Activated CD4-positive, alpha-beta T cell treated with anti-CD3 and anti-CD28 coated beads for 36 hours (primary cell): ENCODE measurements at places on chromosomes 2 and 18.

GRCh38 chr2:157821519-157822131 is 54.5 kb downstream of the ACVR1 start:
- DNase-seq: no peak

GRCh38 chr2:28142386-28142785 is 250.3 kb upstream of the FOSL2 start:
- DNase-seq: no peak

GRCh38 chr2:231199219-231199618 is 788 bp downstream of the ARMC9 start:
- no peak for DNase-seq

GRCh38 chr2:123958011-123958410 is 67.1 kb upstream of the CNTNAP5 start:
- DNase-seq: no peak

- no peak for DNase-seq
Observed at GRCh38 chr2:9653485-9654271, 22.9 kb upstream of the YWHAQ start.

GRCh38 chr2:33238111-33238510 is 238.3 kb upstream of the RASGRP3 start:
- DNase-seq: no peak

DNA sequence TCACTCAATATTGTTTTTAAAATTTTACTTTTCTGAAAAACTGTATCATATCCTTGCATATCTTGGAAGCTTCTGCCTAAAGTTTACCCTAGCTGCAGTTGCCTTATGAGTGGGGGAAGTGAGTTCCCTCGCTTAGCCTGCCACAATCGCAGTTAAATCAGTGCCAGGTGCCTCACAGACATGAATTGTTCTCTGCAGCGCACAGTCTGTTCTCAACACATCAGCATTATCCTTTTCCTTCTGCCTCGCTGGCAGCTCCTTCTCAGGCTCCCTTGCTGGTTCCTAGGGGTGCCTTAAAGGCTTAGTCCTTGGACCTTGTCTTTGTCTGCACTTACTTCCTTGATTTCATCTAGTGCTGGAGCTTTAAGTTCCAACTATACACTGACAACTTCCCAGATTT is 132.8 kb downstream of the TTC27 start:
- DNase-seq: no peak

- no peak for DNase-seq
Observed at GRCh38 chr2:144660518-144661316, 140.8 kb upstream of the ZEB2 start.

- no peak for DNase-seq
Observed at GRCh38 chr18:5969355-5969988, 74.2 kb upstream of the TMEM200C start.

DNA sequence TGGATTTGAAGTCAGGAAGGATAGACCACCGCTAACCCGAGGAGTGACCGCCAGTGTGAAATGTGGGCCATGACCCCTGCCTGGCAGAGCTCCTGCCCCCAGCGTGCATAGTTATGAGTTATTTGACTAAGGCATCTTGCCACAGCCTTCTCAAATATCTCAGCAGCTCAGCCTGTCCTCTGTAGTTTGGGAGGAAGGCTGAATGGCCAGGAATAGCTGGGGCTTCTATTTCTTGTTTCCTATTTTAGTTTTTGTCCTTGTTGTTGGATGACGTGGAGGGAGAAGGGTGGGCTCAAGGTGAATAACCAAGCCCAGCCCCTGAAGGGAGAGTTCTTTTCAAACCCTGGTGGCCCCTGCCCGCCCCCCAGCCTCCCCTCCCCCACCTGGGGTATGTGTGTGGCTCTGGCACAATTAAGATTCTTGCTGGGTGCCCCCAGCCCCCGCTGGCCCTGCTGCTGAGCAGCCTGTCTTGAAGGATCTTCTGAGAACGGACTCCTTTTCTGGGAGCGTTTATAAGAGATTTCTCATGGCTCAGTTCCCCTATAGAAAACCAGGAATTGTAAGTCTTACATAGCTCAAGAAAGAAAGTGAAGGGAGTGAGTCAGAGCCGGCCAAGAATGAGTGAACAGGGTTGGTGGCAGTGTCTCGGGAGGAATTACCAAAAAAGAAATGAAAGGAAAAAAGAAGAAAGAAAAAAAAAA is 157.4 kb downstream of the GLI2 start:
- DNase-seq: no peak

DNA sequence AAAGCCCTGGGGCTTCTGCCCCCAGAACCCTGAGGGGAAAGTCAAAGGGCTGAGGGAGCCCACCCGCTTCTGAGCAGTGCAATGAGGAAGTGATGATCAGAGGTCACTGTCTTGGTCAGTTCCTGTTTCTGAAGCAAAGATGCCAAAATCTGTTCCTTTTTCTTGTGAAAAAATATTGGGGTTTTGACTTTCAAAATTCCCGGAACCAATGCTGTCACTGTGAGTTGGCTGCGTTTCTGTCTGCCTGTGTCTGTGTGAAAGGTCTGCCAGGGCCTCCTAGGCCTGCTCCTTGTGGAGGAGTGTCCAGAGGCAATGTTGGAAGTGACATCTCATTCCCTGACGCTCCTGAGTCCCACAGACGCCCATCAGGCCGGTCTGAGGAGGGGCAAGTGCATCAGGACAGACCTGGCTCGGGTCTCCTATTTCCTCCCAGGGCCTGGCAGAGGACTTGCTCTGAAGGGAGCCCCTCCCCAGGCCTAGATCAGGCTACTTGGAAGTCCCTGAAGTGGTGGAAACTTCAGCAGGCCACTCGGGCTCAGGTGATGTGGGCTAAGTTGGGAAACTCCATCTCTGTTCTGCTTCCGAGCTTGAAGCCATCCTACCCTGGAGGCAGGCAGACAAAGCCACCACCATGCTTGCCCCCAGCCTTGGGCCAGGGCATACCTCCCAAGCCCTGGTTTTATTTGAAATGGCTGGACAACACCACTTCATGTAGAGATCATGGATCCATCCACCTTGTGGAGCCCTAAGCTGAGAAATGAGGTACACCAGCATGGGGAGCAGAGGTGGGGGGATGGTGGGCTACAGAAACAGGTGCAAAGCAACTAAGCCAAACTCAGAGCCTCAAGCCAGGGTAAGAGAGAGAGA is 51.0 kb downstream of the PKDCC start:
- peak; percentile 8 for DNase-seq

- DNase-seq: no peak
Observed at GRCh38 chr2:178266445-178266844, 72.1 kb downstream of the OSBPL6 start.

GRCh38 chr2:23269747-23270146 is 115.2 kb upstream of the KLHL29 start:
- no peak for DNase-seq

DNA sequence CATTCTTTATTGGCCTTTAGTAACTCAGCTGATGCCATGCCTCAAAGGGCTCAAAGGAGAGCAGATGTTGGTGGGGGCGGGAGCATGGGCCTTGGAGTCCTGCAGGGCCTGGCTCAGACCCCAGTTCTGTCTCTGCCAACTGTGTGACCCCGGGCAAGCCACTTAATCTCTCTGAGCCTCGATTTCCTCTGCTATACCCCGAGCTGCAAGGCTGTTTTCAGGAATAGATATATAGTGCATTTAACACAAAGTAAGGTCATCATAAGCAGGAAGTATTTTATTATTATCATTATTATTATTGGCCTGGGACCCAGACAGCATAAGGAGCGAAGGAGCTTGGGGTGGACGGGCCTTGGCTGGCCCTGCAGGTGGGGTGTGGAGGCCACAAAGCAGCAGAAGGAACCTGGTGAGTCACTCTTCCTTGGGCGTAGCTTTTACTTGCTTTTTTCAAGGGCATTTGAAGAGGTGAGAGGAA is 162.7 kb downstream of the INHBB start:
- DNase-seq: no peak

GRCh38 chr2:224666951-224667553 is 49.1 kb downstream of the CCDC195 start:
- DNase-seq: no peak

- DNase-seq: no peak
Observed at GRCh38 chr2:107001062-107001461, 115.1 kb upstream of the ST6GAL2 start.

- no peak for DNase-seq
Observed at GRCh38 chr2:205717999-205718398, 35.7 kb downstream of the NRP2 start.

GRCh38 chr2:220787251-220787650 is 784.9 kb downstream of the EPHA4 start:
- DNase-seq: no peak

DNA sequence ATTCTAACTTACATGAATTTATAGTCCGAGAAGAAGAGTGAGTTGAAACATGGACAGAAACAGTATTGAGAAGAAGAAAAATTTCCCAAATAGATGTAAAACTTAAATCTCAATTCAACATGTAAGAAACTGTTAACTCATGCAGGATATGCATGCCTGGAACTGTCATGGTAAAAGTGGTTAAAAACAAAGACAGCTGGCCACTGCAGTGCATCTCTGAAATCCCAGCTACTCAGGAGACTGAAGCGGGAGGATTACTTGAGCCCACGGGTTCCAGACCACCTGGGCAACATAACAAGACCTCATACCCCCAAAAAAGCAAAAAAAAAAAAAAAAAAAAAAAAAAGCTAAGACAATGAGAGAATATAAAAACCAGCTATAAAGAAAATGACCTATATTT is 93.0 kb upstream of the TTC27 start:
- DNase-seq: no peak

- peak; percentile 34 for DNase-seq
Observed at GRCh38 chr2:206989311-206989710, 50.0 kb downstream of the CPO start.

GRCh38 chr18:62399276-62399675 is 74.2 kb downstream of the TNFRSF11A start:
- no peak for DNase-seq

DNA sequence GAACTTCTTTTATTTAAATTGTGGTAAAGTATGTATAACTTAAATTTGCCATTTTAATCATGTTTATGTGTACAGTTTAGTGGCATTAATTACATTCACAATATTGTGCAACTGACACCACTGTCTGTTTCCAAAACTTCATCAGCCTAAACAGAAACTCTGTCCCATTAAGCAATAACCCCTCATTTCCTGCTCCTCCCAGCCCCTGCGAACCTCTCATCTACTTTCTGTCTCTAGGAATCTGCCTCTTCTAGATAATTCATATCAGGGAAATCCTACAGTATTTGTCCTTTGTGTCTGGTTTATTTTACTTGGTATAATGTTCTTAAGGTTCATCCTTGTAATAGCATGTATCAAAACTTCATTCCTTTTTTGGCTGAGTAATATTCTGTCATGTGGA is 75.1 kb downstream of the BOLA3 start:
- DNase-seq: no peak

DNA sequence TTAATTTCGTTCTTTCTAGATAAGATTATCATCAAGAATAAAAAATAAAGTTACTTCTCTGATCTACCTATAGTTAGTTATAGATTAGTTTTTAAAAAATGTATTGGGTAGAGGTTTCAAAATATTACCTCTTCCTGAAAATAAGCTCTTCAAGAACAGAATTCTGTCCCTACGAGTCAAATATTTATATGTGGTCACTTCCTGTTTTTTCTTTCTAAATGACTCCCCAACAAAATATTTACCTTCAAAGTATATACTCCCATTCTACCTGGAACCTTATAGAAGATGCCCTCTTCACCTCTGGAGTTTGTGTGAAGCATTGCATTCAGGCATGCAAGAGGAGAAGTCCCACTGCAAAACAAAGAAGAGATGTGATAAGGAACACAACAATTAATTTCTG is 72.3 kb downstream of the ASXL2 start:
- DNase-seq: no peak

GRCh38 chr18:3810296-3810695 is 360.3 kb downstream of the TGIF1 start:
- no peak for DNase-seq

DNA sequence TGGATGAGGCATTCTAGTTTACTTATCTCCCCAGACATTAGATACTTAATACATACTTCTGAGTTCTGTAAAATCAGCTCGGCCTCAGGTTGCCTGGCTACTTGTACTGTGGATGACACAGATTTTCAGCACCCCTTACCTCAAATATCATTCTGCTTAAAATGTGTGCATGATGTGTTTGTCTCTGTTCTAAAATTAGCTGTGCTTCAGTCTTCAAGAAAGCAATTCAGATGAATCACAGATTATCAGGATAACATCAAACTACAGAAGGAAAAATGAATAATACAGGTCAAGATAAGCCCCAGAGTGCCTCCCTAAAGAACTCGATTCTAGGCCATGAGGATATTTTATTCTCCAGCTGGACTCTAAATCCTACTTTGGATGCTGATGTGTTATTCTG is 21.3 kb upstream of the MAPRE2 start:
- no peak for DNase-seq

DNA sequence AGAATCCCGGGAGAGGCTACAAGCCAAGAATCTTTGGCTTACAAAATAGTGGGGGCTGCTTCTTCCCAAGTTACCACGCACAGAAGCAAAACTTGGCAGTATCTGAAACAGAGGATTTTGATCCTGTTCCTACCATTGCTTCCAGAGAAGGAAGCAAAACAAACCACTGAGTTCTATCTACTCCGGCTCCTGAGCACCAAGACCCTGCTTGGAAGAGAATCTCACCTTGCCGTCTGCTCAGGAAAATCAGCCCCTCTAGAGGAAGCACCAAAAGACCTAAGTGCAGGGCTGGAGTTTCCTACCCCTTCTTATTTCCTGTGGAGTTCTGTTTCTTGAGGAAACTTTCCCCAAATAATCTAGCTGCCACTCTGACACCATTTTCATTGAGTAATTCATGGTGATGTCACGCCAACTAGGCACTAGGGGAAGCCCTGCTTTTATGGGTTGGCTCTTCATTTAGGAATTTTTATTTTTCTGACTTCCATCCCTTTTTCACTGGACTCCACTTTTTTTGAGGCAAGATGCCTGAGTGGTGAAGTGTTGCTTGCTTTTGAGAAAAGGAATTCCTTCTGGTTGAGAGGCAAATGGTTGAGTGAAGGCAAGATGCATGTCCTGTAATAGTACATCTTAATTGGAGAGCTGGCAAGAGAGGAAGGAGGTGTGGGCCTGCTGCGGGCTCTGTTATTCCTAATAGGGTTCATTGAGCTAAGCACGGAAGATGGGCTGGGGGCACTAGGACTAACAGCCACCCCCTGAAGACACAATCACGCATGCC is 36.8 kb upstream of the EML4 start:
- DNase-seq: no peak
